MCF 10A (cell line): ENCODE measurements at places on chromosomes 7 and 10. TPM values are rescaled to one million over a fixed set of nuclear protein-coding genes. Genes with fewer than 3 reads are reported as not detected.

Gene ASB4
- not detected in 2 replicates for total RNA-seq

Gene ZCWPW1
- 6.5 and 8.5 TPM in 2 replicates for total RNA-seq

Gene COL26A1
- not detected in 2 replicates for total RNA-seq

Gene GRM3
- not detected in 2 replicates for total RNA-seq
